ENCODE measurements at places on chromosomes 6 and 20.

DNA sequence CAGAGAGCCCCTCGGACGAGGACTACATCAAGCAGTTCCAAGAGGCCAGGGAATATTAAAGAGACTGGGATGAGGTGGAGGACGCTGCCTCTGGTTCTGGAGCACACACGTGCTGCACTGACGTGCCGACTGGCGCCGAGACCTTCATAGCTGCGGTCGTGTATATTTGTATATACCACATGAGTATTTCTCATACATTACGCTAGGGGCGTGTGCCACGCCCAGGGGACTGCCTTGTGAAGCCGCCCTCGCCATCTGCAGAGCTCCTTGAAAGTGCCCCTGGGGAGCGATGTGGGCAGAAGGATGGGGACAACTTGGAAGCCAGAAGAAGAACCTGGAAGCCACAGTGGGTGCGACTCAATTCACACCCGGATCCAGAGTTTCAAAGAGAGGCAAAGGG, 78.3 kb downstream of the ISM1 start:
- DNase-seq = no peak

DNA sequence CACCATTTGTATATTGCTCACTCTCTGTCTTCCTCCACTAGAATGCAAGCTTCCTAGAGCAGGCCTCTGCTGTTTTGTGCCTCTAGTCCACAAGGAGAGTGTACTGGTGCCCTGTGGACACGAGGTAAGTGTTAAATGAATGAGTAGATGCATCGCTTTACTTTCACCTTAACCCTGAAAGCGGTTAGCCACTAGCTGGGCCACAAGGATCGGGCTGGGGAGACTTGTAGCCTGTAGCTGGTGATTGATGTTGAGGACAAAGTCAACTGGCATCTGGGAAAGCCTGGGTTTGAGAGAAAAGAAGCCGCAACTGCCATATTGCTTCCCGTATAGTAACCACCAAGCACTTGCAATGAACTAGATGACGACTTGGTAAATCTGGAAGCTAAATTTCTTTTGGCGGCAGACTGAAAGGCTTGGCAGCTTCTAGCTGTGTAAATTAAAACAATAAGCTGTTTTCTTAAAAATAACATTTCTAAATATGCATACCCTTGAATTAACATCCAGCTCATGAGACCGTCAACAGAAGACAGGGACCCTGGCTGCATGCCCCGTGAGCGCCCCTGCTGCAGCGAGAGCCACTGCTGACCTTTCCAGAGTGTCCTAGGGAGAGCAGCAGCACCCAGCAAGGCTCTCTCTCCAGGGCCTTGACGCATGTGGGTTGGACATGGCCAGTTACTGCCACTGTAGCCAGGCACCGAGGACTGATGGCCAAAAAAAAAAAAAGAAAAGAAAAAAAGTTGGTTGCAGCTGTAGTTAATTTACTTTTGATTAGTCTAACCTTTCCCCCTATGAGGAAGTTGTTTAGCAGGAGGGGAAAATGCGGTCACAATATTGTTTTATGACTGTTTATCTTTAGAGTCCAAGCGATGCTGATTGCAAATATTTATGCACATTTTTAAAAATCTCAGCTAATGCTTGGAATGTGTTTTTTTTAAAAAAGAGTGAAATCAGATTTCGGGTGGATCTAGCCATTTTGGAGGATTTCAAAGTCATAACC, 315.1 kb downstream of the TFAP2C start:
- no peak for DNase-seq

DNA sequence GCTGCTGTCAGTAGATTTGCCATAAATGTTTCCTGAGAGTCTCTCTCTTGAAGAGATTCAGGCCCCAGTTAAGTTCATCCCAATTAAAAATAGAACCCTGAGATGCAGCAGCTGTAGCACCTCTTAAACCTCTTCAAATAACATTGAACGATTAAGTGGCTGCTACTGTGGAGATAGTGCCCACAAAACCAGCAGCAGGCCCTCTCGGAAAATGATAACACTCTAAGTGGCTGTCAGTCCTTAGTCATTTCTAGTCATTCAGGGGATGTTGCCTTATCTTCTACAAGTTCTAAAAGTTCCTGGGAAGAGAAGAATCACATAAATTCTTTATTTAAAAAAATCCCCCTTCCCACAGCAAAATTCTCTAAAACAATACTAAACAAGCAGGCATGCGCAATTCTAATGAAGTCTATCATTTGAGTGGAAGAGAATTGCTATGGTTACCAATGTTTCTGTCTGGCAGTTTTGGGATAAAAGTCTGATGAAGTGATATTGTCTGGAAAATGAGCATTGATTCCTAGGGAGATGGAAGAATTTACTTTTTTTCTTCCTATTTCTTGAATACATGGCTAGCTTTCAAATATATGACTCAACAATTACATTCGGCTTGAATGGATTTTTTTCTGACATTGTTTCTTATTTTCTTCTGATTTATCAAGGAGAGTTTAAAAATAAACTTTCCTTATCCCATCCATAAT, 131.9 kb downstream of the TRMT11 start:
- DNase-seq = no peak

- DNase-seq = no peak
These were observed 20.6 kb downstream of the EDN3 start for GRCh38 chr20:59320854-59321647.

GRCh38 chr6:100664274-100665040, 199.7 kb upstream of the SIM1 start:
- peak; percentile 54 for DNase-seq

- DNase-seq = peak; percentile 55
These were observed 10.1 kb downstream of the MAP3K5 start for GRCh38 chr6:136782021-136782770.

DNA sequence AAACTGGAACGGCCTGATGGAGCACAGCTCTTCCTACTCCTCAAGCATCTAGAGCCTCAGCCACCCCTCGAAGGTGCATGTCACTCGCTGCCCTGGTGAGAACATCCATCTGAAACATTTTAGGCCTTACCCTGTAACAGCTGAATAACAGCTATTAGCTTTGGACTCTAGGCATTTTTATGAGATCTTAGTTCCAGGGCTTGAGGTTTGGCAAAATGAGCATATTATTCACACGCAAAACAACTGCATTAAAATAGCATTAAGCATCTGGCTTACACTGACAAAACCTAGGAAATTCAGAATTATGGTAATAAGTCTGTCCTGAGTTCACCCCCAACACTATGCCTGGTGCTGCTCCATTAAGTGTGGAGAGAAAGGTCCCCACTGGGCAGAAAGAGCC, 56.1 kb downstream of the ADAT2 start:
- no peak for DNase-seq

DNA sequence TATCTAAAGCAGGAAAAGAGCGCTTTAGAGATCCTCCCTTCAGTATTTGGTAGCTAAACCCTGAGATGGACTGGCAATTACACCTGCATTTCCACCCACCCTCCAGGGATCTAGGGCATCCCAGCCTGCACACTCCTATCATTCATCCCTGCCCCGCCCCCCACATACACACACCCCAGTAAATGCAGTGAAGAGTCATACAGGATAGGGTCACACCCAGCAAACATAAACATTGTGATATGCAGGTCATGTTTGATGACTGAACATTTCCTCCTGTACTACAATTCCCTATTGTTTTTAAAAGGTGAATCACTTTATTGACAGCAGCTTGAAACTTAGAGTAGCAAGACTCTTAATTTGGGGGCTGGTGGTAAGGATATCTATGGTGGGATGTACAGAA, 112.9 kb downstream of the FOXO3 start:
- DNase-seq = no peak

- DNase-seq = peak; percentile 86
These were observed 130.3 kb upstream of the BTN3A2 start for GRCh38 chr6:26234421-26235301.

- DNase-seq = no peak
These were observed 95.3 kb downstream of the MDGA1 start for GRCh38 chr6:37602346-37602745.

GRCh38 chr6:112184951-112185350, 69.4 kb downstream of the LAMA4 start:
- DNase-seq = no peak

- peak; percentile 32 for DNase-seq
These were observed 58.1 kb downstream of the L3MBTL3 start for GRCh38 chr6:130076512-130076911.

GRCh38 chr6:90194371-90194841, 102.2 kb downstream of the BACH2 start:
- no peak for DNase-seq

GRCh38 chr6:113329942-113330635, 527.1 kb upstream of the MARCKS start:
- no peak for DNase-seq

DNA sequence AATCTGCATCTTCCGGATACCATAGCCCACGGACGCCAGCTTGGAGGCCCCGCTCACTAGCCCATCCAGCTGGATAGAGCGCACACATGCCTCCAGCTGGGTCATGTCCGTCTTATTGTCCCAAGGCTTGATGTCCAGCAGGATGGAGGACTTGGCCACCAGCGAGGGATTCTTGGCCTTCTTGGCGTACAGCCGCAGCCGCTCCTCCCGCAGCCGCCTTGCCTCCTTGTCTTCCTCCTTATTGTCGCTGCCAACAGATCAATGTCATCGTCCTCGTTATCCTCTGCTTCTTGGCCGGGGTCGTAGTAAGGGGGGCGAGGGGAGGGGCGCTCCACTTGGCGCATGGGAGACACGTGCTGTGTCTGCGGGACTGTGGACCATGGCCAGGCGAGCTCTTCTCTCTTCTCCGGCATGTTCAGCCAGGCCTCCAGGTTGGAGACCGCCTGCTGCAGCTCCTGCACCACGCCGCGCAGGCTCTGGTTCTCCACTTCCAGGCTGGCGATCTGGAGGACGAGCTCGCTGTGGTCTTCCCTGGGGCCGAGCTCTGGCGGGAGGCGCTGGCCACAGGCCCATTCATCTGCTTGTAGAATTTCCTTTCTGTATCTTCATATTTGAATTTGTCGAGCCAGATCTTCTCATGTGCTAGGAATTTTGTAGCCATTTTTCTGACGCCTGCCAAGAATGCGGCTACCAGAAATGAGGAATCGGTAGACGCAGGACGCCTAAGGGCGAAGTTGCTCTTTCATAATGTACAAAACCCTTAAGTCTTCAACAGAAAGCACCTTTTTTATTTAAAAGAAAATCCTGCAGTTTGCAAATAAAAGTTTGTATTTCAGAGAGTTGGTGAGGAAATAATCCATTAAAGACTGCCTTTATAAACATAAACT, 60.1 kb upstream of the PTPRK start:
- no peak for DNase-seq

- no peak for DNase-seq
These were observed 501.1 kb downstream of the PTPRT start for GRCh38 chr20:42688576-42688975.

- DNase-seq = no peak
These were observed 402.2 kb downstream of the GJA1 start for GRCh38 chr6:121837545-121838229.

GRCh38 chr6:89132057-89132456, 13.8 kb upstream of the PM20D2 start:
- no peak for DNase-seq

GRCh38 chr20:60752741-60753420, 499.2 kb upstream of the CDH4 start:
- no peak for DNase-seq

DNA sequence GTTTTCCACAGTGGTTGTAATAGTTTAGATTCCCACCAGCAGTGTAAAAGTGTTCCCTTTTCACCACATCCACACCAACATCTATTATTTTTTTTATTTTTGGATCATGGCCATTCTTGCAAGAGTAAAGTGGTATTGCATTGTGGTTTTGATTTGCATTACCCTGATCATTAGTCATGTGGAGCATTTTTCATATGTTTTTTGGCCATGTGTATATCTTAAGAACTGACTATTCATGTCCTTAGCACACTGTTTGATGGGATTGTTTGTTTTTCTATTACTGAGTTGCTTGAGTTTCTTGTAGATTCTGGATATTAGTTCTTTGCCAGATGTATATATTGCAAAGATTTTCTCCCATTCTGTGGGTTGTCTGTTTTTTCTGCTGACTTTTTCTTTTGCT, 820.1 kb downstream of the TENT5A start:
- DNase-seq = no peak

DNA sequence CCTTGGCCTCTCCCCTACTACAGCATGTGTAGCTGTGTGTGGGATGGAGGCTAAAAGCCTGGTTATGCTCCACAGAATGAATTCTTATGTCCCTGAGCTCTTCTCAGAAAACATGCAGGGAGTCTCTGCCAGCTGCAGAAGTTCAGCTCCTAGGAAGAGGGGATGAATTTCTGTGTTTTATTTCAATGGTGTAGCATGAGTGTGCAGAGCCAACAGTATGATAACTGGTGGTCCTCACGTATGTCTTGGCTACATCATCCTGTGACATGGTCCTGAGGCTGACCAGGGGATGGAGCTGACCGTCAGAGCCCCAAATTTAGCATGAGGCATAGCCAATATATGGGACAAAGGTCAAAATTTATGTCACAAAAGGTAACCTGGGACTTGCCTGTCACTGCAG, 266.1 kb downstream of the ADGB start:
- DNase-seq = no peak

DNA sequence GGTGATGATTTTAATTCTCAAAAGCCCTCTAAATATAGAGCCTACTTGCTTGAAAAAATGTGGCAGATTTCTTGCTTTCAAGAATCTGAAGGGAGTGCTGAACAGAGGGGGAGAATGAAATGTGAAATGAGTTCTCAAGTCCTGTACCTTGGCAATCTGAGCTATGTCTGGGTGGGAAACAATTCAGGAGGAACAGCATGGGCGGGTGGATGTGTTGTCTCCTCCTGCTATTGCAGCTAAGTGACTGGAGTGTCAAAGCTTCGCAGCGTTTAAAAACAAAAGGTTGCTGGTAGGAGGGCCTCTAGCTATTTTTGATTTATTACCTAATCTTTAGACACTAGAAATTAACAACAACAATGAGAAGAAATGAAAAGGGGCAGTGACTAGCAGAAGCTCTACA, 102.5 kb upstream of the ARG1 start:
- DNase-seq = no peak

DNA sequence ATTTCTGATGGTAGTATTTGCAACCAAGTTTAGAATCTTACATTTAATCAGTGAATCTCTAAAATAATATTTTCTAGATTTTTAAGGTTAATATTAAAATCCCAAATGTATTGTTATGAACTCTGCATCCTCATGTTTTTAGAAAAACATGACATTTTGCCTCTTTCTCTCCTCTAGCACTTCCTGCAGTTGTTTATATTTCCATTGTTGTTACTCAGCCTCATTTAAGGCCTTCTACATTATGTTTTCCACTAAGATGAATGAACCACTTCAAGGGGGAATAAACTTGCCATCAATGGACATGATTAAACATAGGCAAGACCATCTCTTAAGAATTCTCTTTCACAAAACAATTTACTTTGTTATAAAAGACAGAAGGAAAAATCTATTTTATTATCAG, 333.5 kb upstream of the IRAK1BP1 start:
- DNase-seq = no peak

Measured in CD4-positive, alpha-beta T cell treated with Interleukin-4 for 4 hours (primary cell).